NCI-H510A (cell line): ENCODE measurements at places on chromosomes 2 and 18.

GRCh38 chr2:239758279-239758877 lies 266.8 kb downstream of the NDUFA10 start:
- no peak for DNase-seq

- no peak for DNase-seq
Measured at GRCh38 chr2:218329826-218330593, 26.6 kb upstream of the CATIP start.

- peak; percentile 19 for DNase-seq
Measured at GRCh38 chr2:132670496-132671150, 618 bp upstream of the LYPD1 start.

DNA sequence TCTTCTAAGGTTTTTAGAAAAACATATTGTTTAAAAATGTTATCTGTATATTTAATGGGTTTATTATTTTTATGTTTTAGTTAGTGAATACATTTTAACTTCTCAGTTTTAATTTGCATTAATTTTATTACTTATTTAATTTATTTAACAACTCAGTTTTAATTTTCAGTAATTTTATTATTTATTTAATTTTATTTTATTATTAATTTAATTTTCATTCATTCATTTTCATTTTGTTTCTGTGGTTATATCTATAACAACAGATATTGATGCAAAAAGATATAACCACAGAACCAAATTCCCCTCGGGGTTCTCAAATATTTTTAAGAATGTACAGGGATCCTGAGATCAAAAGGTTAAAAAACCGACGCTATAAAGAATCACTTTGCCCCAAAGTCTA lies 23.0 kb downstream of the FAM237A start:
- DNase-seq, result no peak

- DNase-seq, result no peak
Measured at GRCh38 chr2:176172895-176173566, 15.4 kb upstream of the HOXD1 start.

DNA sequence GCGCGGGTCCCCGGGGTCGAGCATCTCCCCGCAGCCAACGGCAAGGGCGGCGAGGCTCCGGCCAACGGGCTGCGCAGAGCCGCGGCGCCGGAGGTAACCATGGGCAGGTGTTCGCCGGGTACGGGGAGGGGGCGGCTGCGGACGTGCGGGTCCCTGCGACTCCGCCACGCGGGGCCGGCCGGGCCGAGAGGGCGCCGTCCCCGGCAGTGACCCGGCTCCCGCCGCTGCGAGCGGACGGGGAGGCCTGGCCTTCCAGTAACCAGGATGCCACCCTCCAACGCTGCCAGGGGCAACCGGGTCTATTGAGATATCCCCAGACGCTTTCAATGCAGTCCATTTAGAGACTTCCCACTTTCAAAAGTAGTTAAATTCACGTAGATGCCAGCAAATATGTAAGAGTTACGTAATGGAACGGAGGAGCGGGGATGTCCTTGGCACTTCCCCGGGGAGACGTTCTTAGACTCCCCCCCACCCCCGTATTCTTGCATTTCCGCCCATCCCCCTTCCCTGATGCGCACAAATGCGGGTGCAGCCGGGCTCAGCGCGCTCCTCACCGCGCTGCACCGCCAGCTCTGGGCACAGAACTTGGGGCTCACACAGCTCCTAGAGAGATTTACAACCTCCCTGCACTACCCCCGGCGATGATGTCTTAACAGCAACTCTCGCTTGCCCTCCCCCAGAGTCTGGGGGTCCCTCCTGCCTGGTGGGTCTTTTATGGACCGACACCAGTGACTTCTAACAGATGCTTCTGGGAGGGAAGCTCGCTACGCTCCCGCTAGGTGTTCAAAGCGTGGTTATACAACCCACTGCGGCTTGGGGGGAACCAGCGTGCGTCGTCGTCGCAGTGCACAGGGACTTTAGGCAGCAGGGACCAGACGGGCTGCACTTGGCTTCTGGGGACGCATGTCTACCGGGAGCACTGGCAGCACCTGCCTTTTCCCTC lies 657 bp downstream of the SGPP2 start:
- no peak for DNase-seq

- DNase-seq, result no peak
Measured at GRCh38 chr18:11553098-11553940, 56.1 kb upstream of the SLC35G4 start.

GRCh38 chr2:85032621-85033020 lies 61.7 kb downstream of the KCMF1 start:
- no peak for DNase-seq

DNA sequence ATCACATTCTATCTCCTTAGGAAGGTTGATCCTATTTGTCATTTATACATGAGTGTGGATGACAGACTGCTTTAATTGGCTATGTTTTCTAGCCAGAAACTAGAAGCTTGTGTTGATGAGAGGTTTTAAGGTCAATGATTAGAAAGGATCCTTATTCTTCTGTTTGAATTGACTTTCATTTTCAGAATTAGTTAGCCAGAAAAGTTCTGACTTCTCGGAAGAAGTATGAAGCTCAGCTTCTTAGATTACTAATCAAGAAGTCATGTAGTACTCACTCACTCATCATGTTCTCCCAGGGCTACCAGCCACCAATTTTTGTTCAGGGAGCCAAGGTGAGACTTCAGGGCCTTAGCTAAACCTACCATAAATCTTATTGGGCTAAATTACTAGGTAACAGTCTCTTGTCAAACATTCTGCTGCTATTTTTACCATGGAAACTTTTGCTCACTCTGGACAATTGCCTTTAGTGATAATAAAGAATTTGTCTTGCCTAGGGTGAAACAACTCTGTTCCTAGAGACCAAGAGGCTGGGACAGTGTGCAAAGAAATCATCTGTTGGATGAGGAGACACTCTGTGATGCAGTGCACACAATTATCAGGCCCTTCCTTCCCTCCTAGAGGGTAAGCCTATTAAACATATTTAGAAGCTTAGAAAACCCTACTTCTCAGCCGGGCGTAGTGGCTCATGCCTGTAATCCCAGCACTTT lies 111.6 kb upstream of the DNMT3A start:
- no peak for DNase-seq

- no peak for DNase-seq
Measured at GRCh38 chr2:32711219-32711618, 83.4 kb downstream of the TTC27 start.

DNA sequence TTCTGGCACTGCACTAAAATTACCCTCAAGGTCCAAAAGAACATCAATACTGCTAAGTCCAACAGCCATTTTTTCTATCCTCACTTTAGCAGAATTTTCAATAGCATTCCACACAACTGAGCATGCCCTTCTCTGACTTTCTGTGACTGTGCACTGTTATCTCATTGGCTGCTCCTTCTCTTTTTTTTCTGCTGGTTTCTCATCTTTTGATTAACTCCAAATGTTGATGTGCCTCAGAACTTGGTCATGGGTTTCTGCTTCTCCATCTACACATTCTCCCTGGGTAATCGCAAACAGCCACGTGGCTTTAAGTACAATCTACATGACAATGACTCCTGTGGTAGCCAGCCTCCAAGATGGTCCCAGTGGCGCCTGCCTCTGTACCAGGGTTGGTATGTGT lies 75.0 kb upstream of the CD226 start:
- no peak for DNase-seq

DNA sequence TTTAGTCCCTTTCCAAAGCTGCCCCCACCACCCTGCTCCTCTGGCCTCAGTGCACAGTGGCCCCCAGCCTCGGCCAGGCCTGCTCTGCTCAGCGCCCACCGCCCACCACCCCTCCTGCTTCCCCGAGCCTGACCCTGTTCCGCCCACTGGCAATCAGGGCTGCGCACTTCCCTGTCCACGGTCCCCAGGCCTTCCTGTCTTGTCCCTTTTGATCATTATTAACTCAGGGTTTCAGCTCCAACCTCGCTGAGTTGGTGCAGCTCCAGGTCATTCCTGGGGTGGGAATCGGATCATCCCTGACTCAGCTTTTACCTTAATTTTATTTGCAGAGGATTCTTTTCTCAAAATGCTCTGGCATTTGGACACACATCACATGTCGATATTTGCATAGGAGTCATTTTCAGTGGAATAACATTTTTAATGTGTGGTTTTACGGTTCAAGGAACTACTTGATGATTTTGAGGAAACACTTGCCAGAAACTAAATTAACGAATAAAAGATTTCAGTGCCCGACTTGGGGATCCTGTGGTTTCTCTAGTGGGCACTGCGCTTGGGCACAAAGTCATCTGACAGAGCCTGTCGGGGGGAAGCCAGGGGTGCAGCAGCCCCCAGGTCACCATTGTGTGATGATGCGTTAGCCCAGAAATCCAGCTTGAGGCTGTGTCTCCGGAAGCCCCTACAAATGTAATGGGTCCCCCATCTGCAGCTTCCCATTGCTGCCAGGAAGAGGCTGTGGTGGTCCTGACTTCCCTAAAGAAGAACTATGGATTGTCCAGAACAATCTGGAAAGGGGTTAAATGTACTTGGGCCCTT lies 1.0 kb upstream of the ESPNL start:
- no peak for DNase-seq

DNA sequence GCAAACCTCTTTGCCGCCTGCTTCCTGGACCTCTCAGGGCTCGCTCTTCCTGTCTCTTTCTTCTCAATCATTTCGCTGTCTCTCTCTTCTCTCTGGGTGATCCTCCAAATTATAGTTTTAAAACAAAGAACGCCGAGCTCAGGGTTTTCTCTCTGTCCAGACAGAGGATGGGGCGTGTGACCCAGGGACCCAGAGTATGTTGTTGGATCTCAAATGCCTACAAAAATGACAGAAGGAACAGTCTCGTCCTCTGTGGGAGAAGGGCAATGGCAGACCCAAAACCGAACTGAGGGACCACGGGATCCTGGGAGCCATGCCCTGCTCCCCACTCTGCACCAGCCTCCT lies 88.5 kb downstream of the EIPR1 start:
- DNase-seq, result no peak

- DNase-seq, result no peak
Measured at GRCh38 chr2:42096869-42097591, 49.2 kb downstream of the PKDCC start.

- DNase-seq, result no peak
Measured at GRCh38 chr2:202488671-202489070, 112.5 kb downstream of the BMPR2 start.

GRCh38 chr18:22961156-22961555 lies 28.0 kb downstream of the RBBP8 start:
- DNase-seq, result no peak

- DNase-seq, result no peak
Measured at GRCh38 chr2:198314559-198315153, 510.3 kb downstream of the PLCL1 start.

DNA sequence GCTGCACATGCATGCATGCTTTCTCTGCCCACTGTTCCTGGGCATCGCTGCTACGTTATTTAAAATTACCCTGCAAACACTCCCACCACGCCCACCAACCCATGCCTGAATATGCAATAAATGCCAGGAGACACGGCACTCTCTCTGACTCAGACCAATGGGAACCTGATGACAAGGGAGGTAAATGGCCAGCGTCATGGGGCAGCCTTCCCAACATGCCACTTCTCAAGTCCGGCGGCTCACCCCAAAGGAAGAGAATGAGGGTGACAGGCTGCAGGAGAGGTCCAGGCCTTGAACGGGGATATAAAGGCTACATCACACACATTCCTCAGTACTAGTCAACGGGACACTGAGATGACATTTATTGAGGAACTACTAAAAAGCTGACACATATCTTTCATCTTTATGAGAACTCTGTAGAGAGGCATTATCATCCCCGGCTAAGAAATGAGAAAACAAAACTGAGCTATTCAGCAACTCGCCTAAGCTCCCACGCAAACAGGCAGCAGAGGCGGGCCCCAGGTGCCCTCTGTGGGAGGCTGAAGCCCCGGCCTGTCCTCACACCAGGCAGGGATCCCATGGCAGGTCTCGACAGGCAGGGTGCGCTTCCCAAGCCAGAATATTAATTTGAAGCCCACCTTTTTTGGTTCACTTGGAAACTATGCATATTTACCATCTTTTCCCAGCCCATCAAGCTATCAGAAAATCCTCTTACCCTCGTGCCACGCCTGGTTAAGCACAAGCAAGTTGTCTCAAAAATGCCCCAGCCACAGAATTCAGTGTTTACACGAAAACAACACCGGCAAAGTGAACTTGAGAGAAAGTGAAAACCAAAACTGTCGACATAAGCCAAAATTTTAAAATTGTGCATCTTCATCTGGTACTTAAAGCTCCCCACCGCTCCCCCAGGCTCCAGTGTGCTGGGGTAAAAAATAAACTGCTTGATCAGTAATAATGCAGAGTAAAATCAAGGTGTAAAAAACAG lies 166.3 kb downstream of the HDAC4 start:
- no peak for DNase-seq

DNA sequence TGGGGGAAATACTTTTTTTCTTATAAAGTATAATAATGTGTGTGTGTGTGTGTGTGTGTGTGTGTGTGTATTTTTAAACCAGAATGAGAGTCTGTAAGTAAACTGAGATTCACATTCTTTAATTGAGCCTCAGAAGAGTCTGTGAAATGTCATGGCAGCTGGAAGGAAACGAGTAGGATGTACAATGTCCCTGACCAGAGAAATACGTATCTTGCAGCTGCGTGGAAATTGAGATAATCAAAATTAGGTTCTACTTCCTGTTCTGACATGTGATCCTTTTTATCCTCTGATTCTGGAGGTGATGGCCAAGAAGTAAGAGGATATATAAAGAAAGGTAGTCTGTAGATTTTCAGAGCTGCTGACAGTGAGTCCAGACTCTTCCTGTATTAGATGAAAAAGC lies 50.0 kb downstream of the SH3RF3 start:
- no peak for DNase-seq

DNA sequence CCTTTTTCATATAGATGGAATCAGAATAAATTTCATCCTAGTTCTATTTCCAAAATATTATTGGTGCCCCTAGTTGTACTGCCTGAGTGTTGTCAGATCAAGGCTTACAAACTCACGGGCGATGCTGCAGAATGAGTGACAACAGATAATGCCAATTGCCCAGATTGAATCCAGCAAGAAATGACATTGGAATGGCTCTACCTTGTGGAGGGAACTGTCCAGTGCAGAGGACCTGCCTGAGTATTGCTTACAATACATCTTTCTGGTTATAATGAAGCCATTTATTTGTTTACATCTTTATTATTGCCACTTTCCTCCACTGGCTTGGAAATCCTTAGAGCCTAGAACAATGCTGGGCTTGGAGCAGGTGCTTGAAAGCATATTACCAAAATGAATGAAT lies 7.8 kb upstream of the IL1R2 start:
- no peak for DNase-seq

GRCh38 chr2:18404708-18405107 lies 155.7 kb downstream of the RDH14 start:
- no peak for DNase-seq
